ENCODE measurements at places on chromosomes 3 and 15.

DNA sequence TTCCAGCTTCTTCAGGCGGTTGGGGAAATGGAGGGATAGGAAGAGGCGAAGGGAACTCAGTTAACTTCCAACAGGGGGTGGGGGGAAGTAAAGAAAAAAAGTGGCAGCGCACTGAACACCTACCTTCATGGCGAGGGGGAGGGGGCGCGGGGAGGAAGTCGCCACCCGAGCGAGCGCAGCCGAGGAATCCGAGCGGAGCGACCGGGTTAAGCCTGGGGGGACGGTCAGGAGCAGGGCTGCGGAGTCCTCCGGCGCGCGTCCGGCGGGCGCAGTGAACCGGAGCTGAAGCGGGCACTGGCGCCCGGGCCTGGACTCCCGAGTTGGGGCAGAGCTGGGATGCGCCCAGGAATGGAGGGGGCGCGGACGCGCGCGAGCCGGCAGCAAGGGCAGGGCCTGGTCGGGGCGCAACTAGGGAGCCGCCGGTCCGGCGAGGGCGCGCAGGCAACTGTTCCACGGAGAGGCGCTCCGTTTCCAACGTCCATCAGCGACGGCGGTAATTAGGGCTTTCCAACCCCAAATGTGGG is at the start of gene WNT5A:
Gene WNT5A (minus strand): TSS at position 450 of the 524 bp plus-strand sequence. CDS start 321 bp downstream, at position 129.
- DNase-seq, result peak; percentile 55

DNA sequence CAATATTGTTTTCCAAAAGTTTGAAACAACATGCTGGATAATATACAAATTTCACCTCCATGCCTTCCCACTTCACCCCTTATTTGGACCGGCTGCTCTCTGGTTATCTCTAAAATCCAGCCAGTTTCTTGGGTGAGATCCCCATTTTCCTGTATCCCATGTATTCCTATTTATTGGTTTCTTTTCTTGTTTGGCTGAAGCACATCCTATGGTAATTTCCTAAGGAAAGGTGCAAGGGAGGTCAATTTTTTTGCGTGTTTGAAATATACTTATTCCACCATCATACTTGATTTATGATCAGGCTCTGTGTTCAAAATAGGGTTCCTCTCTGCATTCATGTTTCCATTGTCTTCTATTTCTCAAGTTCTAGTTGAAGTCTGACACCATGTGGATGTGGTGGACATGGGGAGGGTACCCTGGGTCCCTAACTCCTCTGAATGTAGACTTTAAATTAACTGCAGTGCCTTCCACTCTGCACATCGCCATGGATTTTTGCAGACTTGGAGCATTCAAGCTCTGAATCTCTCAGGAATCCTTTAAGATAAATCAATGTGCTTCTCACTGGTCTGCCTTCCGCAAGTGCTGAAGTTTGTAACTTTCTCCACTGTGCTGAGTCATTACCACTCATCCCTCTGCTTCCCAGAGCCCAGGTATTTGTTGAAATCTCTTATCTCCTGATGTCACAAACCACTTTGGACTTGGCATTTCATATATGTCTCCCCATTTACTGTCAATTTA is 52.1 kb upstream of the TLE3 start:
- DNase-seq, result no peak

DNA sequence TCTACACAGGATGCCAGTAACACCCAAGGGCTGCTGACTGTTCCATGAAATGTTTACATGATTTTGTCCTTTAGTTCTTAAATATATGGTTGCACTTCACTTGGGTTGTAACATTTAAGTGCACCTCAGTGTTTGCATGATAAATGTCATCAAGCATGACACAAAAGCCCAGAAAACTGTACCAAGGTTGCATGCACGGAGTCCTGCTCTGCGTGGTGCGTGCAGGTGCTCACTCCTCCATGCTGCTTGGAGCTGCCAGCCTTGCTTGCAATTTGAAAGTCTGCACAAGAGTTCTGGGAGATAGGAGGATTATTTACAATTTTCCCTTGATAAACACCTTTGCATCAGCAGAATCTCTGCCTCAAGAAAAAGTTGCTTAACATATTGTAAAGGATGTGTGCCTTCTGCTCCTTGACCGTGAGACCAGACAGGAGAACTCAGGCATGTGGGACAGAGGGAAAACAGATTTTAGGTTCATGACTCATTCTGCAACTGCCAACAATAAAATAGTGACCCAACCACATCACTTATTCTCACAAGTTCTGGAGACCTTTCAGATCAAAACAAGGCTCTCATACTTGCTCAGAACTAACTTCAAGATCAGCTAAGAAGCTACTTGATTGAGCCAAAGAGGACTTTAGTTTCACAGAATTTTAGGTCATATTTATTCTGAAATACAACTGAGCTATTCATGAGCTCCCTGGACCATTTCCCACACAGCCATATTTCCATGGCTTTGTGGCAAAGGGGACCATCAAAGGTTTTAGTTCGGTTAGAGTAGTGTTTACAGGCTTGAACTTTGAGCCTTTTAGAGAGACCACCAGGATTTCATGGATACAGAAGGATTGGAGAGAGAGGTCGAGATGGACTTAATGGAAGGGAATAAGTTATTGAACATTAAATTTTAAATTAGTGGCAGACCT is 128.4 kb upstream of the ZBED2 start:
- DNase-seq, result no peak

GRCh38 chr15:39628144-39628508 is 47.2 kb downstream of the THBS1 start:
- no peak for DNase-seq

GRCh38 chr3:10912786-10913185 is 79.8 kb upstream of the SLC6A1 start:
- DNase-seq, result no peak

- no peak for DNase-seq
Measured at GRCh38 chr3:186432944-186433732, 71.1 kb upstream of the DGKG start.

GRCh38 chr3:183149915-183150750 is 12.4 kb downstream of the LAMP3 start:
- DNase-seq, result no peak

Measured in endothelial cell (in vitro differentiated cells).